ENCODE measurements at places on chromosomes 12 and 14.

DNA sequence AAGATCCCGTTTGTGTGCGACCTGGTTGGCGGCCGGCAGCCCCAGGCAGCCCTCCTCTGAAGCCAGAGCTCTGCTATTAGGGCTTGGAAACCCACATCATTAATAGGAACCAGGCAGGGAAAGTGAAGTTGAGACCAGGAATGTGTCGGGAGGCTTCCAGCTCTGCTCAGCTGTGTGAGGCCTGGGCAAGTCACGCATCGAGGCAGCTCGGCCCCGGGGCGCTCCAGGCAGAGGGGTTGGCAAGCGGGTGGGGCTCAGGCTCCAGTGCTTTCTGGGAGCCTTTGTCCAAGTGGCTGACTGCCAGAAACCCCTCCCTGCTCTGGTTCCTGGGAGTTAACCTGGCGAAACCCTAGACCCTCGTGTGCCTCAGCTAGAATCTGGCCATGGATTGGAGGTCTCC is 1151.7 kb downstream of the VRK1 start:
- DNase-seq: no peak

- DNase-seq: no peak
These were observed 134.2 kb downstream of the SYNE2 start for GRCh38 chr14:63986789-63987533.

DNA sequence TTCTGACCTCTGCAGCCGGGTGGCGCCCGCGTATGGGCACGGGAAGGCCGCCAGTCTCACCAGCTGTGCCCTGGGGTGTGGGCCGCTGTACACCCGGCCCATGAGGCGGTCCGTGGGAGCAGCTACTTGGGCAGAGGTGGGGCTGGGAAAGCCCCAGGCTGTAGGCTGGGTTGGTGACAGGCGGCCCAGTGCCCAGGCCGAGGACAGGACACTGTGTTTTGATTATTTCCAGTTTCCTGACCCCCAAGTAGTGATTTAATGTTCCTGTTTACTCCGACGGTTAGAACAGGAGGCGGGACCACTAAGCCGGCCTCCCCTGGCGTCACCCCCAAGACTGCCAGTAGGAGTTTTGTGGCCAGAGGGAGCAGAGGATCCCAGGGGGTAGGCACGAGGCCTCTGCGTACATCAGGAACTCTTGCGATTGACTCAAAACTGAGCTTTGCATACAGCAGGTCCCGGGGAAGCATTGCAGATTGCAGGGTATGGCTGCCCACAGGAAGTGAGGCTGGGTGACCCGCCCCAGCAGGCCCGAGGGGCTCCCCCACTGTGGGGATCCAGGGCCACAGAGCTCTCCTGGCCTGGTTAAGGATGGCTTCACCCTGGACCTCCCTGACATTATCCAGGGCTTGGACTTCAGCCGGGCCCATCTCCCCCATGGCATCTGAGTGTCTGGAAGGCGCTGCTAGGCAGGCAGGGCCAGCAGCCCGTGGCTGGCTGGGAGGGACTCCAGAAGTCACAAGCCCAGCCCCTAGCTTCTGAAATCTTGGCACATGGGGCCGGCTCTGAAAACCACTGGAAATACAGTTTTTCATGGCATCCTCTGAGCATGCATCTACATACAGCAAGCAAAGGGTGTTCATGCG is 42.5 kb upstream of the DIO3 start:
- no peak for DNase-seq

GRCh38 chr12:92147491-92147890 is 1.8 kb upstream of the BTG1 start:
- DNase-seq: no peak

DNA sequence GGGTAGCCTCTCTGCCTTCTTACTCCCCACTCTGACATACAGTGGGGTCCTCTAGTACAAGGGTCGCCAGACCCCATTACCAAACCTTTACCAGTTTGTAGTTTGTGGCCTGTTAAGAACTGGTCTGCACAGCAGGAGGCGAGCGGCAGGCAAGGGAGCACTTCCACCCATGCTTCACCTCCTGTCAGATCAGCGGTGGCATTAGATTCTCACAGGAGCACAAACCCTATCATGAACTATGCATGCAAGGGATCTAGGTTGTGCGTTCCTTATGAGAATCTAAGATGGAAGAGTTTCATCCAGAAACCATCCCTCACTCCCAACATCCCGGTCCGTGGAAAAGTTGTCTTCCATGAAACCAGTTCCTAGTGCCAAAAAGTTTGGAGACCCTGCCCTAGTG is 146.5 kb downstream of the HMGA2 start:
- DNase-seq: no peak

GRCh38 chr12:132270516-132270915 is 58.9 kb downstream of the GALNT9 start:
- DNase-seq: no peak
